ENCODE measurements at places on chromosomes 6 and 20. TPM values are rescaled to one million over a fixed set of nuclear protein-coding genes. Genes with fewer than 3 reads are reported as not detected.

DNA sequence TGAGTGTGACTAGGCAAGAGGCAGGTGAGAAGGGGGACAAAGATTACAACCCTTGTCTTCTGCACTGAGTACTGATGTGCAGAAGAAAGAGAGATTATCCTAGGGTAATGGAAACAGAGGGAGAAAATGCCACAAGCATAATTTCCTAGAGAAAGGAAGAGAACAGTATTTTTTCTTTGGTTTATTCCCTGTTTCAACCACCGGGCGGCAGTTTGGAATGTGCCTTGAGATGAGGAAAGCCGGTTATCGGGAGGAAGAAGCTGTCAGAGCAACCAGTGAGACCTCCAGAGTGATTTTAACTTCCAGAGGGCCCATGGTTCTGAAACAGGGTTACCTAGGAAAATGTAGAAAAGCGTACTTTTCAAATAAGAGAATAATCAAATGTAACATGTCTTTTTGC is 121.4 kb downstream of the REV3L start:
- DNase-seq = no peak

- DNase-seq = no peak
Measured at GRCh38 chr20:5364136-5364821, 47.5 kb upstream of the PROKR2 start.

Gene EYA4
- polyA plus RNA-seq = 0.39 TPM

DNA sequence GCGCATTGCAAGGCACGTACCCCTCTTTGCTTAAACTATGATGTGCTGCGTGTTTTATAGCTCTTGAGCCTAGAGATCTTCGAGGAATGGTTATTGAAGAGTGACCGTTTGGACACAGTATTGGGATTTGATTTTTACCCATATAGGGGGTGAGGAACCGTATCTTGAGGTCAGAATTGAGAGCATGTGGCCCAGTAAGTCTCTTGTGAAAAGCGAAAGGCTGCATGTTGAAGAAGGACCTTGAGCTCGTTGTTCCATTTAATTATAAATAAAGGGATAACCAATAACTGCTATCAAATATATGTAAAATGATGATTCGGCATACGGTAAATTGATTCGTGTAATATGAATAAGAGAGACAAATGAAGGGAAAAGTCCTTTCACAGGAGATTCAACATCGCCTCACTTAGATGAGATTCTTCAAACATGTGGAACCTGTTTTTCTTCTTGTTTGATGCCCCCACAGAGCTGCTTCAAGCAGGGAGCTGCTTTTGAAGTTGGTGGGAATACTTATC is 66.6 kb downstream of the AKAP12 start:
- DNase-seq = no peak
